Astrocyte (in vitro differentiated cells and primary cell): ENCODE measurements at places on chromosomes 12 and 14. TPM values are rescaled to one million over a fixed set of nuclear protein-coding genes. Genes with fewer than 3 reads are reported as not detected.

- no peak for DNase-seq
Observed at GRCh38 chr12:27696293-27696652, at the start of gene REP15. Gene REP15 (plus strand): TSS chr12:27696447. CDS start chr12:27696563, 116 bp downstream.

GRCh38 chr12:131513606-131514005, 197.3 kb upstream of the SFSWAP start:
- no peak for DNase-seq

- DNase-seq, result no peak
Observed at GRCh38 chr14:51093371-51094281, 1.3 kb downstream of the TRIM9 start.

DNA sequence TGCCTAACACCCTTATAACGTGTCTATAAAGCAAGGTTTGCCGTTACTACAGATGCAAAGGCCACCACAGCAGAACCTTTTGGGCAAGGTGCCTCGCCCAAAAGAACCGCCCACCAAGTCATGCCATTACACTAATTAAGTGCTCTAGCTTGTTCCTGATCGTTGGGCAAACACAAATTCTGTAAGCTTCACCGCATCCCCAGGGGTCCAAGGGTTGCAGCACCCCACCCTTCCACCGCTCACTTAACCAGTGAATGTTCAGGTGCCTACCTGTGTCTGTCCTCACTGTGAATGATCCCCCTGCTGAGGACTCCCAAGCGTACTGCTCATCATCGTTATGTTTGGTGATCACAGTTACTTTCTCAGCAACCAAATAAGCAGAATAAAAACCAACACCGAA, 1.4 kb downstream of the HSP90AA1 start:
- no peak for DNase-seq

The TAS2R20 gene
- total RNA-seq, result 0.57 and 0.99 TPM in 2 replicates

The PTPRB gene
- 2.2 and 2.5 TPM in 2 replicates for total RNA-seq

The HOXC5 gene
- total RNA-seq, result not detected in 2 replicates

The CKB gene
- total RNA-seq, result 174 and 178 TPM in 2 replicates
